ENCODE measurements at places on chromosomes 4 and X. TPM values are rescaled to one million over a fixed set of nuclear protein-coding genes. Genes with fewer than 3 reads are reported as not detected.

Gene MAGEB2
- total RNA-seq = not detected

Gene SMR3B
- total RNA-seq = not detected

Gene RPL39
- 3,547 TPM for total RNA-seq

Gene GLRA2
- not detected for total RNA-seq

Gene MEPE
- not detected for total RNA-seq

- DNase-seq = no peak
Measured at GRCh38 chr4:1500966-1501753, 94.9 kb upstream of the NKX1-1 start.

DNA sequence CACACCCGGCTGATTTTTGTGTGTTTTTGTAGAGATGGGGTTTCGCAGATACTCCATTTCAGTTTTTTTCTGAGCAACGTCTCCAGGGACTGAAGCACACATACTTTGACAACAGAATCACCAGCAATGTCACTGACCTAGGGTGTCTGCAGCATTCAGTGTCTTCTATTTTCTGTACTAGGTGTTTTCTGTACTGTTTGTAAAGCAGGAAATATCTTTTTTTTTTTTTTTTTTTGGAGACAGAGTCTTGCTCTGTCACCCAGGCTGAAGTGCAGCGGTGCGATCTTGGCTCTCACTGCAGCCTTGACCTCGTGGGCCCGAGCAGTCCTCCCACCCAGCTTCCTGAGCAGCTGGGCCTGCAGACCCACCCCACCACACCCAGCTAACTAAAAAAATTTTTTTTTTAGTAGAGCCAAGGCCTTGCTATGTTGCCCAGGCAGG is 8.9 kb downstream of the ADD1 start:
- no peak for DNase-seq

- no peak for DNase-seq
Measured at GRCh38 chrX:11352296-11352741, 59.1 kb downstream of the AMELX start.

DNA sequence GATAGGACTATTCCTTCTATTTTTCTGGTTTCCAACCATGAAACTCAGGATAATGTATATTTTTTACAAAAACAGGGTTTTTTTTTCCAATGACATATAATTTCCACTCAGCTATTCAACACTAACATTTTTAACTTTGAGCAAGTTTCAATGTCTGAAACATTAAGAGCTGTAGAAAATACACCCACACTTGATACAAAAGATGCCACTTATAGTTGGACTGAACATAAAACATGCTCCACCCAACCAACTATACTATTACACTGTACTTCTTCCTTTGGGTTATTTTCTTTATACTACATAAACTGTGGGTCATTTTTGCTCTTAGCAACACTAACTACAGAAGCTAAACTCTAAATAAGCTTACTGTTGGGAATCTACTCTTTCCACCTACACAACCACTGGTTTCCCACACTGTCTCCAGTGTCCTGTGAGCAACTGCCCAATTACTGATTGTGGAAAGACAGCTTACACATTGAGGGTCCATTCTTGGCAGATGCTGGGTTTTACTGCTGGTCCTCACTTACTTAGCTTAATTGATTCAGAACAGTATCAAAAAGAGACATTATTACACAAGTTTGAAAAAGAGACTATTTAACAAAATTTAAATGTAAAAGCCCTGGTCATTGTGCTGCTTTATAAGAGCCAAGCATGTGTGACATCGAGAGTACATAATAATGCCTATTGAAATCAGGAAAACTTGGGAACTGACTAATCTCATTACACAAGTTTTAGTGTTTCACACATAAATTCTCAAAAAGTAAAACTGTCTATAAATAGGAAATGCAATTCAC is 6.3 kb downstream of the AMMECR1 start:
- DNase-seq = no peak

- no peak for DNase-seq
Measured at GRCh38 chr4:91325495-91325894, 978.3 kb upstream of the GRID2 start.

Data from HepG2 (cell line).